ENCODE measurements at places on chromosomes 1 and 21.

- DNase-seq, result no peak
Observed at GRCh38 chr1:29291756-29292155, 55.4 kb downstream of the PTPRU start.

DNA sequence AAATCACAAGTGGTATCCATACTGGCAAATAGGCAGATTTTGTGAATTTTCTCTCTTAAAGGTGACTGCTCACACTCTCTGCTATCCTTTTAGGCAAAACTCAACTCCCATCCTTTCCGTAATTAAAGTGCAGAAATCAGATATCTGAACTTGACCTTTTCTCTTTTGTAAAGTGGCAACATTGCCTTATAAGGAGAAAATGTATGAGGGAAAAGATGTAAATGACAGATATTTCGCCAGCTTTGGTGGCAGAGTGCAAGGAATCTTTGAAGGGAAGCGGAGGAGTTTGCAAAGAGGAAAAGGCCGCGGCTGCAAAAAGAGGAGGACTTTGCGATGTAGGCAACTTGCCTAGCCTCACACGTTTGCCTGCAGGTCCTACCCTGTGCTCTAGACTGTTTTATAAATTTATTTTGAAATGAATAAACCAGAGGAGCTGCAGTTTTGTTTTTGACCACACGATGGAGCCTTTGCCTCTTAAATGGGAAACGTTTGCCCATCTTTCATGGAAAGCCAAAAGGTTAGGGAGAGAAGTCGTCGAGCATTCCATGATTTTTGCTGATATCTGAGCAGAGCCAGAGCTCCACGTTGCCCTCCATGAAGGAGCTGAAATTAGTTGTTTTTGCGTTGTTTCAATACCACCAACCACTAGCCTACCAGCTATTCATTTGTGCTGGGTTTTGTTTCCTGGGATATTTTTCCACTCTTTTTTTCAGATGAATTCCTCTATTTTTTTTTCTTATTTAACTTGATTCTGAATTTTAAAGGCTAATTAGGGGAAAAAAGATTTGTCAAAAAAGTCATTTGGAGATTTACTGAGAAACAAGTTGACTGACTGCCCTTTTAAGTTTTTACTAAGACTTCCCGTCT is 242.3 kb downstream of the LMX1A start:
- peak; percentile 60 for DNase-seq

DNA sequence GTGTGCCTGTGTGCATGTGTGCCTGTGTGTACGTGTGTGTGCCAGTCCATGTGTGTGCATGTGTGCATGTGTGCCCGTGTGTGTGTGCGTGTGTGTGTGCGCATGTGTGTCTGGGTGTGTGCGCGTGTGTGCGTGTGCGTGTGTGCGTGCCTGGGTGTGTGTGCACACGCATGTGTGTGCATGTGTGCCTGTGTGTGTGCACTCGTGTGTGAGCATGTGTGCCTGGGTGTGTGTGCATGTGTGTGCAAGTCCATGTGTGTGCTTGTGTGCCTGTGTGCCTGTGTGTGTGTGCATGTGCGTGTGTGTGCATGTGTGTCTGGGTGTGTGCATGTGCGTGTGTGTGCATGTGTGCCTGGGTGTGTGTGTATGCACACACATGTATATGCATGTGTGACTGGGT is 28.7 kb upstream of the COL6A2 start:
- DNase-seq, result no peak

DNA sequence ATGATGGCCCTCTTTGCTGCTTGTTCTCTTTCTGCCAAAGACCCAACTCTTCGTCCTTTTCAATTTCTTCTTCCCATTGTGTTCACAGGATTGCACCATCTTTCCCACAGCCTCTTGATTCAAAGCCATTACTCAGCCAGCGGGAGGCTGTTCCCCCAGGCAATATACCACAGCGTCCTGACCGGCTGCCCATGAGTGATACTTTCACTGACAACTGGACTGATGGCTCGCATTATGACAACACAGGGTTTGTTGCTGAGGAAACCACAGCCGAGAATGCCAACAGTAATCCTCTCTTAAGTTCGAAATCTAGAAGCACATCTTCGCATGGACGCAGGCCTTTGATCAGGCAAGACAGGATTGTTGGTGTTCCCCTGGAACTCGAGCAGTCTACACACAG is 167.4 kb downstream of the LRRC40 start:
- peak; percentile 14 for DNase-seq

- no peak for DNase-seq
Observed at GRCh38 chr1:5985250-5985649, 7.0 kb downstream of the NPHP4 start.
